ENCODE measurements at places on chromosomes 6 and 20.

- DNase-seq: no peak
These were observed 6.3 kb downstream of the YWHAB start for GRCh38 chr20:44891826-44892225.

GRCh38 chr6:112620812-112621569 lies 273.9 kb downstream of the RFPL4B start:
- no peak for DNase-seq

DNA sequence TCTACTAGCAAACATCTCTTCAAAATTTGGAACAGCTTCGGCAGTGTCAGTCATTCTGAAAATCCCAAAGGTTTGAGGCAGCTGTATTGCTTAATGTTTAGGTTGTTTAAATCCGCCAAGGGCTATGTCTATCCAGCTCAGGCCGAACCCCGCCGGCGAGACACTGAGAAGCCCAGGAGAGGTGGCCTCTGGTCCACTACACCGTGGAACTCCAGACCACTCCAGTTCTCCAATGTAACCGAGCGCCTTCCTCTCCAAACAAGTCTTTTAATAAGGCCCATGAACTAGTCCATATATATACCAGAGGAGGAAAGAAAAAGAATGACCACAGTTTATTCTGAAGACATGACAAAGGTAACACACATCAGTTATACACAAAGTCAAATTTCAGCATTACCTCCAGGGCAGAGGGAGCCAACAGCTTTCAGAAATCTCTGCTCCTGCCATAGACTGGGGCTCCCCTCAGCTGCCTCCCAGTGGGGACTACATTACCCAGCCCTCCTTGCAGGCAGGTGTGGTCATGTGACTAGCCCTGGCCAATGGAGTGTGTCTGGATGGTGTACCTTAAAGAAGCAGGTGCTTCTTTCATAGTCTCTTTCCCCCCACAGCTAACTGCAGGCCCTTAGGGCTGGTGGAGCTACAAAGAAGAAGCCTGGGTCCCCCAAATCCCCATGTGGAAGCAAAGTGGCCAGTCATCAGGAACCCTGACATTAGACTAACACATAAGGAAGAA lies at the start of gene RAMACL:
Gene RAMACL (minus strand): TSS at position 255 of the 733 bp plus-strand sequence. CDS start 201 bp downstream, at position 54.
- no peak for DNase-seq

- peak; percentile 64 for DNase-seq
These were observed 1211.1 kb upstream of the GJE1 start for GRCh38 chr6:140921366-140922226.

DNA sequence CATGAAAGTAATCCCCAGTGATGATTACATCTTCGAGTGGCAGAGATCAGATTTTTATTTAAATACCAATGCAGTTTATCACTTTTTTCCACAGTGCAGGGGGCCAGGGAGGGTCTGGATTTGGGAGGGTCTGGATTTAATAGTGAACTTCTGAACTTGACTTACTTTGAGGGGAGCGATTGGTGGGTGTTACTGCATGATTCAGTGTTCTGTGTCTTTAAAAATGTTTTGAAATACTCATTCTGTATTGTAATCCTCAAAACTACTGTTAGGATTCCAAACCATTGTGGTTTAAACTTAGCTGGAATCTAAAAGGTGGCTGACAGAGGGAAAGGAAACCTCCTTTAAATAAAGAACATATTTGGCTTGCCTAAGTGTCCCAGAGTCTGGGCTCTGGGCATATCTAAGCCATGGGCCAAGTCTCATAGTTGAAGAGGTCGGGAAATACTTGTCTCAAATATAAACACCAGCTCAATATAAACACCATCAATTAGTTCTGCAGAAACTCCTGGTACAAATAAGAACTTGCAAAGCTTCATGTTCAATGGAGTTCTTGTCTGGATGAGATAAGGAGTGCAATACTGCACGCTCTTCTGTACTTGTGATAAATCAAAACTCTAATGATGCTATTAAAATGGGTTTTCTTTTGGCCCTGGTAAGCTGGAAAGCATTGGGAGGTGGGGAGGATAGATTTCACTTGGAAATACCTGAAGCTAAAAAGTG lies 14.4 kb downstream of the JARID2 start:
- DNase-seq: no peak

DNA sequence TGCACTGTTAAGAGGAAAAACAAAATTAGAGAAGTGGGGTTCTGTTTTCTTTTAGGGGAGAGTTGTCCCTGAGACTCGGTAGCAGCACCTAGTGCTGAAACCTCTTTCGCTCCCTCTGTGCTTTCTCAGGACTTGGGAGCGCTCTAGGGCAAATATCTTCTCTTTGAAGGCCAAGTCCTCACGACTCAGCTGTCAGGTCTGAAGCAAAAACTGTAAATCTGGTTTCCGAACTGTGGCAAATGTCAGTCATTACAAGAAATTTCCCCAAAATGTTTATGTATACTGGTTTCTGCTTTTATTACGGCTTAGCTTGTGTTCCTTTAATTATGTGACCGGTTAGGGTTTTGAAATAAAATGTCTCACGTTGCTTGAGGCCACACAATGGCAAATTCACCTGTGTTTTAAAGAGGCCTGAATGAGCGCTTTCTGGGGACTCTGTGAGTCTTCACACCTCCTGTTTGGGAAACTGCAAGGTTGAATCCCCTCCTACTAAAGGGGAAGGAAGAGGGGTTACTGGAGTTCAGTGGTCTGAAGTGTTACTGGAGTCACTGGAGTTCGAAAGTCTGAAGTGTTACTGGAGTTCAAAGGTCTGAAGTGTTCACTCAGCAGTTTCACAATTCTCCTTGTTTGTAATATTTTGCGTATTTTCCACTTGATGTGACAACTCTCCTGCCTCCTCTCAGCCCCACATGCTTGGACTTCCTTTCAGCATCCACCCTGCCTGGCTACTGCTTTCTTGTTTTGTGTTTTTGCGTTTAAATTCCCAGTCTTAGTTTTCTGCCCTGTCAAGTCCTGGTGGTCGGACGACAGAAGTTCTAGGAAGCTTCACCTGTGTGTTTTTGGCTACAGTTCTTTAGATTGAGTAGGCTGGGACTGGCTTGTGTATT lies 1.6 kb downstream of the SMPDL3A start:
- no peak for DNase-seq

DNA sequence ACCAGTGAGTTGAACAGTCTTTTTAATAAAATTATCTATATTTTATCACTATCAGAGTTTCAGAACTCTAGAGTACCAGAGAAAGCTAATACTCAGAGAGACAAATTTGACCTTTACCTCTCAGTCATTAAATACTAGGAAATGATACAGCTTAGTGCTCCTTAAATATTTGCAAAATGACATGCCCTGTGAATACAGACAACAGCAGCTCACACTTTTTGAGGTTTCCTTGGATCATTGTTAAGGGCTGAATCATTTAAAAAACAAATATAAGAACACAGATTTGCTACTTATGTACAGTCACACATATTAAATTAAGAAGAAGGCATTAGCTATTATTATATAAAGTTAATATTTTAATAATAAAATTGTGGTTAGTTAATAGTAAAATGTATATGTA lies 1158.7 kb upstream of the EYS start:
- no peak for DNase-seq

GRCh38 chr6:28254121-28254519 lies 2.1 kb upstream of the ZKSCAN4 start:
- no peak for DNase-seq

GRCh38 chr6:70221715-70222438 lies 81.0 kb downstream of the COL9A1 start:
- no peak for DNase-seq

- no peak for DNase-seq
These were observed 191.6 kb downstream of the DST start for GRCh38 chr6:56450882-56451739.

- no peak for DNase-seq
These were observed 4.2 kb upstream of the VARS1 start for GRCh38 chr6:31799781-31800180.

- DNase-seq: no peak
These were observed 260.2 kb upstream of the IRAK1BP1 start for GRCh38 chr6:78607189-78607588.

DNA sequence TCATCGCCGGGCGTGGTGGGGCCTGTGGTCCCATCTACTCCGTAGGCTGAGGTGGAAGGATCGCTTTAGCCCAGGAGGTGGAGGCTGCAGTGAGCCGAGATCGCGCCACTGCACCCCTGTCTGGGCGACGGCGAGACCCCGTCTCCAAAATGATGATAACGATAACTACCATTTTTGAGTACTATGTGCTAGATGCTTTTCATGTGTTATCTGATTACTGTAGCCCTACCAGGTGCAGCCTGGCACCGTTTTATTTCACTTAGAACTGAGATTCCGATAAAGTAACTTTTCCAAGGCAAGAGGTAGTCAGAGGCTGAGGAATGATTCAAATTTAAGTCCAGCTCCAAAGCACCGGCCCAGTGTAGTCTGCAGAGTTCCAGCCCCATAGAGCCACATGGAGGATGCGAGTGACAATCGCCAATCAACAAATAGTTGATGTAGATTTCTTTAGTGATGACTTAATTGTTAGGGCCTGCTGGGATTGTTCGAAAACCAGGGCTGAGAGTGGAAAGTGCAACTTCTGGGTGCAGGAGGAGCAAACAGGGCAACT lies 727 bp downstream of the ERMARD start:
- DNase-seq: no peak

- DNase-seq: no peak
These were observed 218.9 kb downstream of the EYA4 start for GRCh38 chr6:133460101-133460500.

GRCh38 chr20:62961799-62962198 lies 9.3 kb downstream of the SLC17A9 start:
- DNase-seq: no peak

DNA sequence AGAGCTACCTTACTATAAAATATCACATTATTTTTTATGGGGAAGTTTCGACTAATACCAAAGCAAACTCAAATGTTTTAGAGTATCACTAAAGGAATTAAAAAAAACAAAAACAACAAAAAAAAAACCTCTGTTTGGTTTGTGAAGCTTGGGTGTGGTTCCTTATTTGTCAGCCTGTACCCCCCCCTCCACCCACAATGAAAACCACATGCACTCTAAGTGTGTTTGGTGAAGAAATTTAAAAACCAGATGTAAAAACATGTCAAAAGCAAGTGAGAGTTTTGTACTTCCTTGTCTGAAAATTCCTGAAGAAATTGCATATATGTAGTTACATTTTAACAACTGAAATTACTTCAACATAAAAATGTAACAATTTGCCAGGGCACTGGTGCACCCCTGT lies 3.1 kb downstream of the STK38 start:
- no peak for DNase-seq

- no peak for DNase-seq
These were observed 11.1 kb downstream of the CDH4 start for GRCh38 chr20:61263084-61263695.

GRCh38 chr6:143755301-143755744 lies 77.6 kb downstream of the PHACTR2 start:
- DNase-seq: no peak

DNA sequence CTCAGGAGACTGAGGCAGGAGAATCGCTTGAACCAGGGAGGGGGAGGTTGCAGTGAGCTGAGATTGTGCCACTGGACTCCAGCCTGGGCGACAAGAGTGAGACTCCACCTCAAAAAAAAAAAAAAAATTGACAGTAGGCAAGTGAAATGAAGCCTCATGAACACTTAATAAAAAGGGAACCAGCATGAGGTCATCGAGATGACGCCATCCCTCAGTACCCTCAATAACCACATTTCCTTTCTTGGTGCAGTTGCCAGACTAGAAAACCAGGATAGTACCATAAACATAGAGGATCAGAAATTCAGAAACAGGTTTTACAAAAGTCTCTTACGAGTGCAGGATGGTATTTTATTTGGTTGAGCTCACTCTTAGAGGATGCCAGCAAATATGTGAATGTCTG lies 584.1 kb downstream of the MAFB start:
- no peak for DNase-seq

GRCh38 chr20:53636540-53637097 lies 43.0 kb upstream of the ZNF217 start:
- DNase-seq: no peak

DNA sequence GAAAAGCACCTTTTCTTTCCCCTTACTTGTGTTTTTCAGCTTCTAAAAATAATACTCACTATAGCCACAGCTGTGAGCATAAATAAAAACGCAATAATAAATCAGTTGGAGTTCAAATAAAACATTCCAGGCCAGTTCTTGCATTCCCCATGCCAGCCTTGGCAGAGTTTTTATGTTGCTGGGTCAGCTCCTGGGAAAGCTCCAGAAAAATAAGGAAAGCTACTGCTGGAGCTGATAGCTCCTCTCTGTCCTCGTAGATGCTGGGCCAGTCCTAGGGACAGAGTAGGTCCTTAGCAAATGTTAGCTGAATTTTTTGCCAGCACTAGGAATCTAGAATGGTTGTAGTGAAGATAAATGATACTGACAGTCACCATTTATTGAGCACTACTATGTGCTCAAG lies 389.0 kb upstream of the SYNCRIP start:
- DNase-seq: no peak

GRCh38 chr6:75633045-75633444 lies 31.4 kb downstream of the SENP6 start:
- DNase-seq: no peak

GRCh38 chr6:170437719-170438401 lies 115.2 kb downstream of the PSMB1 start:
- no peak for DNase-seq

- DNase-seq: no peak
These were observed 675.9 kb upstream of the CITED2 start for GRCh38 chr6:140050101-140050995.

GRCh38 chr20:44021186-44021585 lies 106.5 kb downstream of the TOX2 start:
- DNase-seq: no peak

- DNase-seq: no peak
These were observed 6.4 kb upstream of the MPC1 start for GRCh38 chr6:166389119-166389518.

DNA sequence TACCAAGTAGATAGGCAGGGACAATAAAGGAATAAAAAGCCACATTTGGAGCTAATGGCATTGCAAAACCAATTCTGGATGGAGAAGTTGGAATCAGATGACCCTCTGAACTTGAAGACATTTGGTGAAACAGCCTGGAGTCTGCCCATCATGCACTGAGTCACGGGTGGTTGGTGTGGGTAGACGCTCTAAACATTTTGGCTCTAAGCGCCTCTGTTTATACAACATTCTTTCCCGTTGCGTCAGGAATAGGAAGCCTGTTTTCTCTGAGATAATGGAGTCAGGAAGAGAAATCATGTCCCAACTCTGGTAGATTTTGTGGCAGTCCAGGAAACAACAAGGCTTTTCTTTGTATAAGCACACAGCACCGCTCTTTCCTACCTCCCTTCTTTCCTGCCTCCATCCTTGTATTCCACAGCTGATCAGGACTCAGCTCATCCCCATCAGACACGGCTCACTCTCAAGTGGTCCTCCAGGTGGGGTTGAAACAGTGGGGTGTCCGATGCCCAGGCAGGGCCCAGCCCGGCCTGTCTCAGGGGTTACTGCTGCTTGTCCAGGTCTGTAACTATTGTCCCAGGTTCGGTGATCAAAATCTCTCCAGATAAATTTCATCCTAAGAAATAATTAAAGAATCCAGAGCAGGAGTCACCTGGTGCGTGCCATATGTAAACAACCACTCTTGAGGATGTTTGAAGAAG lies 12.1 kb upstream of the RAMACL start:
- DNase-seq: no peak

Measured in NCI-H748 treated with DMSO at 0.1 percent for 48 hours (cell line).